ENCODE measurements at places on chromosomes 3 and 15.

- no peak for DNase-seq
Observed at GRCh38 chr15:61144055-61144454, 85.0 kb downstream of the RORA start.

DNA sequence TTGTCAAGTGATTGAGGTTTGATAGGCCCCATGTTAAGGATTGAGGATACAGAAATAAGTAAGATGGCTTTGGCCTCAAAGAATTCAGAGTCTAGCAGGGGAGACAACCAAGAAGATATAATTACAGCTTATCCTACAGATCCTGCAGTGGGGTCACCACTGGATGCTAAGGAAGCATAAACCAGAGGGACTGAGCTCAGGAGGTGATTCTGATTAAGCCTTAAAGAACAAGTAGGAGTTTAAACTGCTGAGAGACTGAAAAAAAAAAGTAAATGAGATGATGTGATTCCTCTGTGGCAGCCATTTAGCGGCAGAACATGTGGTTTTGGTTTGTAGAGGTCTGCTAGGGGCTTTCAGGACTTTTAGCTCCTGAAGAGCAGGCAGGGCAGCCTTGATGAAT is 72.1 kb upstream of the ROPN1 start:
- no peak for DNase-seq

DNA sequence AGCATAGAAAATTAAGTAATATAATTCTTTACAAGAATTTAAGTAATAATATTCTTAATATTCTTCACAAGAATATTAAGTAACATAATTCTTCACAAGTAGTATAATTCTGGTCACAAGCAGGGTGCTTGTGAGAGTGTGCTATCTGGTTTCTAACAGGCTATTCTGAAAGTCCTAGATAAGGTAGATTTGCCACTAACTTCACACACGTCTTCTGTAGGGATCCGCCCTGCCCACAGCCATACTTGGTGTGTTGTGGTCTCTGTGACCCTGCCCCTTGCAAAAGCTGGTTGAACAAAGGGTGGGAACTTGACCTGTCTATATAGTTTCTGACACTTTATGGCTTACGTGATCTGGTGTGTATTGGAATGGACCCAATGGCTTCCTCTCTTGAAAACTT is 253.4 kb upstream of the MDFIC2 start:
- no peak for DNase-seq

- DNase-seq = no peak
Observed at GRCh38 chr15:52783929-52784798, 6.0 kb downstream of the ONECUT1 start.

- DNase-seq = no peak
Observed at GRCh38 chr3:87318617-87319021, 42.2 kb upstream of the POU1F1 start.
